ENCODE measurements at places on chromosomes 13 and 19.
A peak's percentile ranks its signal among the peaks of the same experiment; 100 is the strongest.

GRCh38 chr13:94590744-94591143, 5.2 kb downstream of the TGDS start:
- no peak for DNase-seq

- DNase-seq = peak; percentile 64
These were observed 958 bp downstream of the CA11 start for GRCh38 chr19:48644839-48645619.

- DNase-seq = peak; percentile 71
These were observed 712 bp downstream of the BBC3 start for GRCh38 chr19:47230054-47230920.

GRCh38 chr19:6233827-6234511, 45.8 kb downstream of the MLLT1 start:
- DNase-seq = no peak

GRCh38 chr13:80737513-80737912, 396.6 kb upstream of the SPRY2 start:
- DNase-seq = no peak

GRCh38 chr13:51047434-51048165, 63.5 kb downstream of the C13orf42 start:
- no peak for DNase-seq

DNA sequence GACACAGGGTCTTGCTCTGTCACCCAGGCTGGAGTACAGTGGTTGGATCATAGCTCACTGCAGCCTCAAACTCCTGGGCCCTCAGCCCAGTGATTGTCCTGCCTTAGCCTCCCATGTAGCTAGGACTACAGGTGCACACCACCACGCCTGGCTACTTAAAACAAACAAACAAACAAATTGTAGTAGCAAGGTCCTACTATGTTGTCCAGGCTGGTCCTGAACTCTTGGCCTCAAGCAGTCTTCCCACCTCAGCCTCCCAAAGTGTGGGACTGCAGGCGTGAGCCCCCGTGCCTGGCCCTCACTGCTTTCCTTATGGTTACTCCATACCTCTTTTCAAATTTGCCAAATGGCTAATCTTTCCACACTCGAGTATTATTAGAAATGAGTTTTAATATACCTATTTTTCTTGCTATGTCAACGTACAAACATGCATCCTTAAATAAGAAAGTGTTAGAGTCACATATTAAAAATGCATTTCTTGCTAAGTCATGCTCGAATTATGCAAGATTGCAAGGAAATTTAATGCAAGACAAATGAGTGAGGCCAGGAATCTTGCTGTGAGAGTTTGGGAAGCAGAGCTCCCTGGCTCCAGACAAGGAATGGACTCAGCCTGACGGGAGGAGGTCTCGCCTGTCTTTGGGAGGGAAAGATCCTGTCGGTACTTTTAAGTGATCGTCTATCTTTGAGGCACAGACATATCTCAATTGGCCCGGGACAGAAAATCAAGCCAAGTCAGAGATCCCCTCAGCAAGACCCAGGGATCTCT, 39.4 kb downstream of the RFX2 start:
- no peak for DNase-seq

GRCh38 chr19:30790056-30790680, 418.0 kb downstream of the ZNF536 start:
- DNase-seq = no peak

DNA sequence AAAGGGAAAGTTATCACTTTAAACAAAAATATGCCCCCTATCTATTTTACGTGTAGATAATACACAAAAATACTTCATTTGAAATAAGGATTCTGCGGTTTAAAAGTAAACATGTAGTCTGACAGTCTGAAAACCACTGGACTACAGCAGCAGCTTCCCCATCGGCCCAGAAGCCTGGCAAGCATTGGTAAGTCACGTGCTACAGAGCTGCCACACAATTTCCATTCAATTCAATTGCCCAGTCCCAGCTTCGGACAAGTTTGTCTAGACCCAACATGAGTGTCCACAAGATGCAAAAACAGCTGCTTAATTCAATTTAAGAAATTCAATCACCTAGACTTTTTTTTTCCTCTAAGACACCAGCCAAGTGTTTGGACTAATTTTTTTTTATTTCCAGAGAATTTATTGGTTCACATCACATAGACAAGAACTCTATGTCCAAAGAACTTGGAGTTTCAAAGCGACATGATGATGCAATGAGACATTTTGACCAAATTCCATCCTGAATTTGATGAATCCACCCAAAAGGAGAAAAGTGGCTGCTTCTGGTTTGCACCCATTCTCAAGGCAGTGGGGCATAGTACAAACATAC, 458.9 kb downstream of the COG6 start:
- no peak for DNase-seq

DNA sequence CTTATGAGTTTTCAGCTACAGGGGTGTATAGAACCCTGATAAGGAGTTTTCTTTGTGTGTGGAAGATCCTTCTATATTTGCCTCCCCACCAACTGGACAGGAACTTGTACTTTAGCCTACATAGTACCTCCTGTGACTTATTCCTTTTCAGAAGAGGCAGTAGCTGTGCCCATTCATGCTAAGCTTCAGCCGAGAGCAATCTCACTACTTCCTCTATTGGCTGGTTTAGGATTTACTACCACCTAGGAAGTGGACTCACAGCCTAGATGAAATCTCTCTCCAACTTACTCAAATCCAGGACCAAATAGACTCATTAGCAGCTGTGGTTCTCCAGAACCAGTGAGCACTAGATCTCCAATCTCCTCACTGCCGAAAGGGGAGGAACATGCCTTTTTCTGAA, 2.3 kb upstream of the REX1BD start:
- DNase-seq = no peak

DNA sequence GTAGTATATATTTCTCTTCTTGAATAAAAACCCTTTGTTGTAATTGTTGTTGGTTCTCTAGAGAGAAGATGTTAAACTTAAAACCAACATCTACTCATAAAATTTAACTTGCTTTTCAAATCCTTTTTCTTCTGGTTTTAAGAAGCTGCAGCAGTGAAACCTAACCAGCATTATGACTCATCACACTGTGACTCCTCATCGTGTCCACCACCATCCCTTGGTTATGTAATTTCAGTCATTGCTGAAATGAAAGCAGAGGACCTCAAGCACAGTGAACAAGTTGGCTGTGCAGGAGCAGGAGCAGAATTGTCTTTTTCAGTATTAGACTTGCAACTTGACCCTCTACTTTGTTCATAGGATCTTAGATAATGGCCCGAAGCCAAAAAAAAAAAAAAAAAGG, 64.9 kb upstream of the HTR2A start:
- DNase-seq = no peak

GRCh38 chr13:72536714-72537394, 190.6 kb downstream of the MZT1 start:
- no peak for DNase-seq

DNA sequence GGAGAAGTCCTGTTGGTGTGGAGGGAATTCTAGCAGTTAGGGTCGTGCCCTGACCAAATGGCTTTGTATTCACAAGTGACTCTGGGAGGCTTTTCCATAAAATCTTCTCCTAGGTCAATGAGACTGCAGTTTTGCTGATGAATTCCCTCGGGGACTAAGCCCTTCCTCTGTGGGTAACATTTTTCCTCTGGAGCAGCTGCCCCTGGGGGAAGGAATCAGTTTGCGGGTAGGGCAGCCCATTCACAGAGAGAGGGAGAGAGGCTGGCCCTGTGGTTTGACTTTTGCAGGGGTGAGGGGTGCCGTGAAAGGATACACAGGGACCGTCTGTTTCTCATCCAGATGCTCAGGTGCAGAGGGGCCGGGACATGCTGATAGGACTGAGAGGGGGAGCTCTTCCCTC, 67.3 kb downstream of the ERICH6B start:
- no peak for DNase-seq

DNA sequence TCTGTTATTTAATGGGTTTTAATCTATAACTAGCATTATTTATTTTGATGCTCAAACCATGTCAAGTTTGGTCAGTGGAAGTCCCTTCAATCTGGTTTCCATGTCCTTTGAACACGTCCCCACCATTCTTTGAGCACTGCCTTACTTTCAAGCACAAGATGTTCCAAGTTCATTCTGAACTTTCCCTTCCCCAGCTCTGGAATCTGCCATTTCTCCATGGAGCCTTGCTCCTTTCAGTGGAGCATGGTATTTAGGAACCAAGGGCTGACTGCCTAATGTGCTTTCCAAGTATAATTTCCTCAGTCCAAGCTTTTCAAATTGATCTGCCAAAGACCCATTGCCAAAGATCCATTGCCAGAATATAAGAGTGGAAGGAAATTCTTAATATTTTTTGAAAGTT, 1.1 kb upstream of the ZNF546 start:
- DNase-seq = no peak

GRCh38 chr13:97278435-97279411, 56.6 kb downstream of the MBNL2 start:
- DNase-seq = no peak

- no peak for DNase-seq
These were observed 14.7 kb downstream of the CCDC169 start for GRCh38 chr13:36282821-36283432.

DNA sequence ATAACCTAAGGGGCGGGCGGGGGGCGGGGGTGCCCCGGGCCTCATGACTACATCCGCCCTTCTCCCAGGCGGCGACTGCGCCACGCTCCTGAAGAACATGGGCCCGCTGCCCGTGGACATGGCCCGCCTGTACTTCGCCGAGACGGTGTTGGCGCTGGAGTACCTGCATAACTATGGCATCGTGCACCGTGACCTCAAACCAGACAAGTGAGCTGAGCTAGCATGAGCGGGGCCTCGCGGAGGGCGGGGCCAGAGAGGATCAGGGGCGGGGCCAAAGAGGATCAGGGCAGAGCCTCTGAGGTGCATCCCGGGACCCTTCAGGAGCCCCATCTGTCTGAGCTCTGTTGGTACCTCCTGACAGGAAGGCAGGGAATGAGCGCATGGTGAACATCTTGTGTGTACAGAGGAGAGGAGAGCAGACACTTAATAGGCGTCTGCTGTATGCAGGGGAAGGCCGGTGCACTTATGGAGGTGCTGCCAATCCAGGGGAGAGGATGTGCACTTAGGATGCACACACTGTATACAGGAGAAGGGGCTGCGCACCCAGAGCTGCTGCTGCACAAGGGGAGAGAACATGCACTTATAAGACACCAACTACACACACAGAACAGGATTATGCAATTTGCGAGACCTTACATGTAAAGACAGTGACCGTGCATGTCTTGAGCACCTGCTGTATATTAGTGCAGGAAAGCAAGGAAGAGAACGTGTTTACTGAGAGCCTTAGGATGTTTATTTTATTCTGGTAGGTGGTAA, 20.9 kb upstream of the PIK3R2 start:
- no peak for DNase-seq

GRCh38 chr13:27783111-27783510, 9.2 kb upstream of the GSX1 start:
- no peak for DNase-seq
